ENCODE measurements at places on chromosomes 12 and 14.
A peak's percentile ranks its signal among the peaks of the same experiment; 100 is the strongest.

- no peak overlapping the region for H3K4me3 ChIP-seq
- H3K36me3 ChIP-seq, result peaks cover 4% of the 10 kb centered on the region
- DNase-seq, result no peak
Measured at GRCh38 chr14:100129161-100129589, 30.3 kb downstream of the DEGS2 start.

- H3K27ac ChIP-seq, result no peak overlapping the region
- H3K36me3 ChIP-seq, result no peaks in the 10 kb centered on the region
- DNase-seq, result no peak
- H3K27me3 ChIP-seq, result peaks cover 13% of the 10 kb centered on the region
- no peak overlapping the region for H3K4me3 ChIP-seq
- H3K4me1 ChIP-seq, result peaks cover 6% of the 10 kb centered on the region
Measured at GRCh38 chr12:49964849-49965624, 3.4 kb downstream of the AQP5 start.

GRCh38 chr12:19869413-19869812 is 430.1 kb downstream of the AEBP2 start:
- no peaks in the 10 kb centered on the region for H3K27me3 ChIP-seq
- no peaks in the 10 kb centered on the region for H3K36me3 ChIP-seq
- H3K4me1 ChIP-seq, result no peaks in the 10 kb centered on the region

GRCh38 chr14:97177016-97177415 is 379.8 kb downstream of the VRK1 start:
- no peaks in the 10 kb centered on the region for H3K27me3 ChIP-seq
- H3K4me1 ChIP-seq, result no peaks in the 10 kb centered on the region
- H3K36me3 ChIP-seq, result no peaks in the 10 kb centered on the region
- no peak overlapping the region for H3K27ac ChIP-seq

DNA sequence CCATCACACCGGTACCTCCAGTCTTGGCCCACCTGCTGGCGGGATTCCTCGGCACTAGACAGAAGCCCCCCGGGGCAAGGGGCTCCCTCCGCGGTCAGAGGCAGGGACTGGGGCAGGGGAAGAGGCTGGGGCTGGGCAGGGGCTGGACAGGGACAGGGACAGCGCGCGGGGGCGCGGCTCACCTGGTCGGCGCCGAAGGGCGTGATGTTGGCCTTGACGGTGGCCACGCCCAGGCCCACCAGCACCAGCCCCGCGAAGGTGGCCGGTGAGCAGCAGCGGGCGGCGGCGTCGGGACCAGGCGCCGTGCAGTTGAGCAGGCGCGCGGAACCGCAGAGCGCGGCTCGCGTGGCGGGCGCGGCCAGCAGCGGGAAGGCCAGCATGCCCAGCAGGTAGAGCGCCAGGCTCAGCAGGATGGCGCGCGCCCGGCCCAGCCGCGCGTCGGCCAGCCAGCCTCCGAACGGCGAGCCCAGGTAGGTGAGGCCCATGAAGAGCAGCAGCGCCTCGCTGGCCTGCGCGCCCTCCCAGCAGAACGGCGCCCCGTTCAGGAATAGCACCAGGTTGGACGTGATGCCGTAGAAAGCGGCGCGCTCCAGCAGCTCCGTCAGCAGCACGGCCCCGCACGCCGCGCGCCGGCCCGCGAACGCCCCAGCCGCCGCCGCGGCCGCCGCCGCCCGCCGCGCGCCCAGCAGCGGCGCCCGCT is 392 bp downstream of the SLC15A4 start:
- H3K36me3 ChIP-seq, result no peaks in the 10 kb centered on the region
- peak overlapping the region; percentile 44 for H3K4me3 ChIP-seq
- no peaks in the 10 kb centered on the region for H3K27me3 ChIP-seq
- H3K4me1 ChIP-seq, result no peaks in the 10 kb centered on the region
- no peak overlapping the region for H3K27ac ChIP-seq

GRCh38 chr12:106358396-106359241 is 1.1 kb downstream of the POLR3B start:
- H3K36me3 ChIP-seq, result no peaks in the 10 kb centered on the region
- no peaks in the 10 kb centered on the region for H3K4me1 ChIP-seq
- peak overlapping the region; percentile 74 for H3K4me3 ChIP-seq
- DNase-seq, result no peak
- no peaks in the 10 kb centered on the region for H3K27me3 ChIP-seq
- H3K27ac ChIP-seq, result no peak overlapping the region

- H3K36me3 ChIP-seq, result no peaks in the 10 kb centered on the region
- DNase-seq, result no peak
- no peaks in the 10 kb centered on the region for H3K4me1 ChIP-seq
Measured at GRCh38 chr12:54765652-54766051, 88.7 kb upstream of the MUCL1 start.

- no peak overlapping the region for H3K4me3 ChIP-seq
- no peaks in the 10 kb centered on the region for H3K4me1 ChIP-seq
- H3K27me3 ChIP-seq, result no peaks in the 10 kb centered on the region
- DNase-seq, result no peak
Measured at GRCh38 chr14:93734086-93734822, 54.0 kb downstream of the PRIMA1 start.

DNA sequence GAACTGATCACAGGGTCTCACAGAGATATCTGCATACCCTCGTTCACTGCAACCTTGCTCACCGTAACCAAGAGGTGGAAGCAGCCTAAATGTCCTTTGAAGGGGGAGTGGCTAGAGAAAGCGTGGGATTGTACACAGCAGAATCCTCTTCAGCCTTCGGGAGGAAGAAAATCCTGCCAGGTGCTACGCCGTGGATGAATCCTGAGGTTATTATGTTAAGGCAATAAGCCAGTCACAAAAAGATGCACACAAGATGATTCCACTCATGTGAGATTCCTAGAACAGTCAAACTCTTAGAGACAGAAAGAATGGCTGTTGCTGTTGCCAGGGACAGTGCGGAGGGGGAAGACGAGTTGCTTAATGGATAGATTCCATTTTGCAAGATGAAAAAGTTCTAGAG is 39.6 kb upstream of the SFSWAP start:
- DNase-seq, result no peak
- no peak overlapping the region for H3K27ac ChIP-seq
- no peak overlapping the region for H3K4me3 ChIP-seq
- H3K36me3 ChIP-seq, result no peaks in the 10 kb centered on the region
- H3K4me1 ChIP-seq, result no peaks in the 10 kb centered on the region

DNA sequence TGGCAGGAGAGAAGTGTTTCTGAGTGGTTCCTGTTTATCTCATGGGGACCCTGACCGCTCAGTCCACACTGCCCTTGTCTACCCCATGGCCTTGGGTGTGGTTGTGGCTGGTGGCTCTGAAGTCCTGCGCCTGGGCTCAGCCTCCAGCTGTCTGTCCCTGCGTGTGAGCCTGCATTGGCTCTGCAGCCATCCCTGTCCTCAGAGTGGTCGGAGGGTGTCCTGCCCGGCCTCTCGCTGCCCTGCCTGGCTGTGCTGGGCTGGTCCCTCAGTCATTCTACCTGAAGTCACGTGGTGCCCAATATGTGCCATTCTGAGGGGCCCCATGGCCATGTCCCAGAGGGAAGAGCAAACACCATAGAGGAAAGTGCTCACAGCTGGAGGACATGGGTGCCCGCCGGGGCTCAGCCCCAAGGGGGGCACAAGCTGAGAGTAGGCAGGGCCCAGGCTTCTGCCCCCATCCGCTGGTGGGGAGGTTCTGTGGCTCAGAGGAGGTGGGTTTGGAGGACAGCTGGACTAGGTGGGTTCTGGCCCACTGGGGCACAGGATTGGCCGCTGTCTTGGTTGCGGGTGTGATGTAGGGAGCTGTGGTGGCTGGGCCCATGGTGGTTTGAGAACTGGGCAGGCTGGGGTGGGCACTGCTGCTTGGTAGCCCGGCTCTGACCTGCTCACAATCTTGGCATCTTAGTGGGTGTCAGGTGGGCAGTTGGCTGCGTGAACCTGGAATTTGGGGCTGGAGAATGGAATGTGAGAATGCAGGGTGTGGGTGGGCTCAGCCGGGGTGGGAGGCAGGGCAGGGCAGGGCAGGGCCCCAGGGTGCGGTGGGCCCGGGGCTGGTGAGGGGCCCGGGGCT is 11.6 kb downstream of the TEDC1 start:
- DNase-seq, result no peak
- H3K27ac ChIP-seq, result no peak overlapping the region
- no peaks in the 10 kb centered on the region for H3K36me3 ChIP-seq
- H3K4me3 ChIP-seq, result no peak overlapping the region
- H3K27me3 ChIP-seq, result no peaks in the 10 kb centered on the region

DNA sequence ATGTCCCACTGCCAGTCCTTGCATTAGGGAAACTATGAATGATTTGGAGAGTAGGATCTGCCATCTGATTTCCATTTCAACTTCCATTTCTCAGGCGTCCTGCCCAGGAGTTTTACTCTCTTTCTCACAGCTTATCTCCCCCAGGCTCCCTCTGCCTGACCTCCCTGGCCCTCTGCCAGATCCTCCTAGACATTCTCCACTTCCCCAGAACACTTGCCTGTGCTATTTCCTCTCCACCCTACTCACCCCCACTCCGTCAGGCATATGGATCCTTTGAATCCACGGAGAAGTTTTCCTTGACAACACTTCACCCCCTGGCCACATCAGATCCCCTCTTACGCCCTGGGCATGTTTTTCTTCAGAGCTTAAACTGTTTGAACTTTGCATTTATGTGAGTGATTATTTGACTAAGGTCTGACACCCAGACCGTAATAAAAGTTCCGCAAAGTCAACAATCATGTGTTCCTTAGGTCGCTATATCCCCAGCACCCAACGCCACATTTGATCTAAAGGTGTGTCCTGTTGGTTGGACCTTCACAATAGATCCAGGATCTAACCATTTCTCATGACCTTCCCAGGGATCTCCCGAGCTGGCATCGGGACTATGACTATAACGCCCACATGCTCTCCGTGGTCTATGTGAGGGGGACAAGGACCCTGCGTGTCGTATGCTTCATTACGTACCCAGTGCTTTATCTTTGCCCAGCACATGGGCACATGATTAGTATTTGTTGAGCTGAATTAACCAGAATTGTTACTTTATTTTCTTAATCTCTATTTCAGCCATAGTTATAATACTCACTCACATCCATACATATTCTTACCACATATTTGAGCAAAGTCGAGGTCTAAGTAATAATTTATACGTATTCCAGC is 255.8 kb upstream of the FOXN3 start:
- DNase-seq, result no peak
- no peaks in the 10 kb centered on the region for H3K36me3 ChIP-seq
- no peak overlapping the region for H3K27ac ChIP-seq

- no peaks in the 10 kb centered on the region for H3K36me3 ChIP-seq
- H3K27ac ChIP-seq, result no peak overlapping the region
- no peaks in the 10 kb centered on the region for H3K27me3 ChIP-seq
- no peaks in the 10 kb centered on the region for H3K4me1 ChIP-seq
- DNase-seq, result no peak
- no peak overlapping the region for H3K4me3 ChIP-seq
Measured at GRCh38 chr14:105902131-105902898, 375.9 kb downstream of the TMEM121 start.

- H3K36me3 ChIP-seq, result no peaks in the 10 kb centered on the region
- no peak overlapping the region for H3K4me3 ChIP-seq
- no peak for DNase-seq
- H3K27me3 ChIP-seq, result no peaks in the 10 kb centered on the region
Measured at GRCh38 chr12:6954316-6955107, 3.4 kb downstream of the PTPN6 start.

DNA sequence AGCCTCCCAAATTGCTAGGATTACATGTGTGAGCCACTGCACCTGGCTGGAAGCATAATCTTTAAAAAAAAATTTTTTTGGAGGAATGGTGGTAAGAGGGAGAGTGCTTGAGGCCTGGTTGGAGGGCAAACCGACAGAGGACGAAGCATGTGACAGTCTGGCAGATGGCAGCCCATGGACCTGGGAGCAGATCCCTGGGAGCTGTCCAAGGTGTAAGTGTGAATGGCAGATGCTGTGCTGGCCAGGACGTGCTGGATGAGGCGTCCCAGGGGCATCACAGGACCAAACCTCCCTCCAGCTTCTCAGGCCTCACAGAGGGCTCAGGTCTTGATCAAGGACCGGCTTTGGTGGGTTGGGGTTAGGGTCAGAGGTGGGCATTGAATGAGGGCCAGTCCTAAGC is 128.4 kb upstream of the NCOR2 start:
- no peaks in the 10 kb centered on the region for H3K27me3 ChIP-seq
- no peak overlapping the region for H3K4me3 ChIP-seq
- DNase-seq, result no peak
- no peaks in the 10 kb centered on the region for H3K4me1 ChIP-seq
- no peaks in the 10 kb centered on the region for H3K36me3 ChIP-seq

DNA sequence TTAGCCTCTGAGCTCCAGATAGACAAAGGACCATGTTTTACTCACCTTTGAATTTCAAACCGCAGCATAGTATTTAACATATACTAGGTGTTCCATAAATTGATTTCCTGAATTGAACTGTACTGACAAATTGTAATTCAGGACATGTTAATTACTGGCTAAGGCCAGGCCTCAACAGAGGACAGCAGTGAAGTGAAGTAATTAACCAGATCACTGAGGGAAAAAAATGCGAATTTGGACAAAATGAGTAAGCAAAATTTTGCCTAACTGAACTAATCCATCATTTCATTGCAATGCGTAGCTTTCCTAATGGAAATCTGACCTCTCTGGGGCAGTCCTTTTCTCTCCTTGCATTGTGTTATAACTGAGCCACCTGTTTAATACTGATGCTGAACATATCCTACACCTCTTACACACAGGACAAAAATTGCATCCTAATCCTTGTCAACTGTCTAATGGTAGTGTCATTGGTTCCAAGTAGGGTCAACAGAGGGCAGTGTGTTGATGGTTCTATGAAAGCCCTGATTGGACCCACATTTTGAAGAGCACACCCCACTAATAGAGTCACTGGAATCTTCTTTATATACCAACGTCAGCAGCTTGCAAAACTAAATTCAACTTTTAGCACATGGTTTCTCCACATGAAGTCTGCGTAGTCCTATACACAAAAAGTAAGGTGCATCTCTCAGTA is 148.4 kb downstream of the SLC25A21 start:
- H3K36me3 ChIP-seq, result no peaks in the 10 kb centered on the region
- no peak for DNase-seq
- no peaks in the 10 kb centered on the region for H3K27me3 ChIP-seq
- H3K4me1 ChIP-seq, result no peaks in the 10 kb centered on the region

DNA sequence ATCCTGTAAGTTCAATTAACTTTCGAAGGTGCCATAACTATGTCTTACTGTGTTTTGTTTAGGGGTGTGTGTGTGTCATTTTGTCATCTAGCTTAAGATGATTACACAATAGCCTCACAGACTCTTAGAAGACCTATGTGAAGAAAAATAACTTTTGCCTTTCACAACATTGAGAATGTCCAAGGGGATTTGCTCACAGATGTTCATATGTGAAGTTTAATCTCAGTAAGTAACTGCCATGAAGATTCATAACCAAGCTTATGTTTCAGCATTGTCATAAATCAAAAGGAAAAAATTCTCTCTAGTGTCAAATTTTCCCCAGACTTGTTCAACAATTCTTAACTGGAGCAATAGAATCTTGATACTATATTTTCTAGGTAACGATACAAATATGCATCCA is 226.1 kb upstream of the PRKD1 start:
- no peaks in the 10 kb centered on the region for H3K36me3 ChIP-seq
- H3K4me3 ChIP-seq, result no peak overlapping the region
- H3K27me3 ChIP-seq, result no peaks in the 10 kb centered on the region
- no peak for DNase-seq
- no peak overlapping the region for H3K27ac ChIP-seq

- H3K27ac ChIP-seq, result no peak overlapping the region
- no peaks in the 10 kb centered on the region for H3K36me3 ChIP-seq
- no peaks in the 10 kb centered on the region for H3K27me3 ChIP-seq
- no peak overlapping the region for H3K4me3 ChIP-seq
- no peaks in the 10 kb centered on the region for H3K4me1 ChIP-seq
- DNase-seq, result no peak
Measured at GRCh38 chr12:18953505-18953904, 176.0 kb upstream of the PLEKHA5 start.

GRCh38 chr14:81062816-81063215 is 107.4 kb downstream of the TSHR start:
- peak; percentile 13 for DNase-seq
- no peak overlapping the region for H3K4me3 ChIP-seq
- no peaks in the 10 kb centered on the region for H3K36me3 ChIP-seq
- H3K4me1 ChIP-seq, result no peaks in the 10 kb centered on the region
- no peaks in the 10 kb centered on the region for H3K27me3 ChIP-seq
